Stimulated activated CD4-positive, alpha-beta T cell treated with anti-CD3 and anti-CD28 coated beads, Interleukin-15, amount 100 ng/mL, for 1 hour (primary cell): ENCODE measurements at places on chromosomes 2 and 18.

GRCh38 chr2:226776104-226776503 is 23.5 kb downstream of the IRS1 start:
- no peak for DNase-seq

DNA sequence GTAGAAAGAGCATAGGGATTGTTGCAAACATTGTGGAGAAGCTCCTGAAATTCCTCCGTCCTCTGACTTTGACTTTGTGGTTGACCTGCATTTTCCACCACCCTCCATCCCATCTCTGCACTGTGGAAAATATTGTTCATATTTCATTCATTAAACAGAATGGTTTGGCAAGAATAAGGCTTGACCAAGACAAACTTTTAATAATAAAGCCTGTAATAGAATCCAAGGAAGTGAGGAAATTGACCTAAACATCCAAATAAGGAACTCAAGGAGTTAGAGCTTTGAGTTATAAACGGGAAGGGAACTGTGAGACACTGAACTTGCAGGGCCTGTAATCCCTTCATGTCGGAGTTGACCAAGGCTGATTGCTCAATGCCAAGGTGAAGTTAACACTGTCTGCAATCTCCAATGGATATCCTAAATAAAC is 115.2 kb downstream of the GFPT1 start:
- DNase-seq, result no peak

DNA sequence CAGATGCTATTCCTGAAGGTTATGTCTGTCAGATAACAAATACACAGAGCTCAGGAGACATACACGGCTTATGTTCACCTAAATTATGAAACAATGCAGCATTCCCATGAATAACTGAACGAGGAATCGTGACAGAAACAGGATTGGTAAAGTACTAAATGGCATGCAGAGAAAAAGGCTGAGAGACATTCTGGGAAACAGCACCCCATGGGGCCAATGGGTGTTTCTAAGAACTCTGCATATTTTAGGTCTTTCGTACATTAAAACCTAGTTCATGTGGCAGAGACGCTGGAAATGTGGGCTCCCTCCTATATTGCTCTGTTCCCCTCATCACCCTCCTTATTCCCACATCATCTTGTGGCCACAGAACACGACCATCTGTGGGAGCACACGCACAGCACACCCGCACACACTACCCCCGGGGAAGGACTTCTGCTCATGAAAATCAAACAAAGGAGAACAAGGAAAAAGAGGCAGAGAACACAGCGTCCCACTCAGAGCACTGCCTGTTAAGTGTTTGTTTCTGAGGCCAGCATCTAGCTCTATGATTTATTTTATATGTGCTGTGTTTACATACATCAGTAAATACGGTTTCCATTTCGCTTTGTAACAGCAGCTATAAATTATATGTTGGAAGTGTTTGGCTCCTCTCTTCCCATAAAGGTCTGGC is 143.6 kb downstream of the AFF3 start:
- no peak for DNase-seq

- no peak for DNase-seq
Observed at GRCh38 chr2:227450311-227450841, 21.6 kb upstream of the AGFG1 start.

DNA sequence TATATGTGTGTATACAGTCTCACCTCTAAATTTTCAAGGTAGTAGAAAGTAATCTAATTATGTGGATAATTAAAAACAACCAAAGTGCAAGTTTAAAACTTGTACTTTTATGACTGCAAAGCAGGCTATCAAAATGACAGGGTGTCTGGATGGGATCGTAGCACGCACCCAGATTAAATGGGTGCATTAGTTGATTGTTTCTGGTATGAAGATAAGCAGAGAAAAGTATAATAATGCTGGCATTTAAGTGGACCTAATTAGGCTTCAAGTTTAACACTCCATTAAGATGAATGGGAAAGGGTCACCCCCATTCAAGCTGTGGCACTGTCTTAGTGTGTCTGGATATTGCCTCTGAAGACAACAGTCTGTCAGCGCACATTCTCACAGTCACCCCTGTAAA is 124.6 kb upstream of the ZEB2 start:
- no peak for DNase-seq

DNA sequence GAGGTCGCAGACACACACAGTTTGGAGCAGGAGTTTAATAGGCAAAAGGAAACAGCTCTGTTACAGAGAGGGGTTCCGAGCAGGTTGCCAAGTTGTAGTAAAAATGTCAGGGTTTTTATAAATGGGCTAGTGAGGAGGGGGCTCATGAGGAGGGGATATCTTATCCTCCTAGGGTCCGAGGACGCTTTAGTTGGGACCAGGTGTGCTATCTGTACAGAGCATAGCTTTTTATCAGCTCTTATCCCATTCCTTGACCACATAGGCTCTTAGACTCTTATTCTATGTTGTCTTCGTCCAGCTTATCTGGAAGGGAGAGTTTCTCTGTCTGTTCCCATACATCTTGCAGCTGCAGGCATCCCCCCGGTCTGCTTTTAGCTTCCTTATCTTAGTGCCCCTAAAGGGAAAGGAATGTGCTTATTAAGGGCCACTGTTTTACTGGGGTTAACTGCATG is 44.7 kb downstream of the PDK1 start:
- no peak for DNase-seq
